ENCODE measurements at places on chromosomes 12 and 14.

- DNase-seq, result peak; percentile 49
These were observed 80.6 kb downstream of the APAF1 start for GRCh38 chr12:98725476-98726247.

DNA sequence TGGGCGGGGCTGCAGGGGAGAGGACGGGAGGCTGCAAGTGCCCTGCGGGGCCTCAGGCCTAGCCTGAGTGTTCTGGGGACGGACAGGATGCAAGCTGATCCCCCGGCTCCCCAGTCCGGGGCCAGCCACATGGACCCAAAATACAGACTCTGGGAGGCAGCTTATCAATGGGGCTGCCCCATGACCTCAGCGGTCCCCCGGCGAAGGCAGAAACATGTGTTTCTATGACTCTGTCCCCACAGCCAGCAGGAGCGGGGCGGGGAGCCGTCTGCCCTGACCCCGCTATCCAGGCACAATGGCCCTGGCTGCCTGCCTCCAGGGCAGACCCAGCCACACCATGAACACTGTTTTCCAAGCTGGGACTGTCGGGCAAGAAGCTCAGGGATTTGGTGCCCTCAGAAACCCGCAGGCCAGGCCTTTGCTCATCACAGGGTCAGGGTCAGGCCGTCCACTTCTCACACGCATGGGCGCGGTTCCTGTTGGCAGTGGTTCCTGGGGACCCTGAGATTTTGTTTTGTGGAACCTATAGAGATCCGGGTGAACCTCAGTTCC lies 75.0 kb downstream of the RFLNA start:
- DNase-seq, result no peak

DNA sequence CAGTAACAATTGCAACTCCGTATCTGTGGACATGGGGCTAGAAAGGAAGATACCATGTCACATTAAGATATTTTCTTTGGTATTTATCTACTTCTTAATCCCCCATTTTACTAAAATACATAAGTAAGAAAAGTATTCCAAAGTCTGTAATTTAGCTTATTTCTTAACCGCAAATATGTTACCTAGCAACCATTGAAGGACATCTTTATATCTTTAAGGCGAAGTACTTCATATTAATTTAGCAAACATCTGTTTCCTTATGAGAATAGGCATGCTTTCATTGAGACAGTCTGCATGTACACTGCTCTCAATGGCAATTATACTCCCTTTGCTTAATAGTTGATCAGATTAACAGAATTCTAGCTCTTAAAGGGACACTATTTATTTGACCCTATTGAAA lies 88.8 kb downstream of the NAV3 start:
- DNase-seq, result no peak

GRCh38 chr14:65826946-65827345 lies 414.4 kb downstream of the FUT8 start:
- DNase-seq, result no peak

GRCh38 chr12:130439250-130439649 lies 101.6 kb downstream of the PIWIL1 start:
- DNase-seq, result no peak

- no peak for DNase-seq
These were observed 345.8 kb upstream of the CCDC196 start for GRCh38 chr14:66140213-66140918.

- DNase-seq, result no peak
These were observed 1094.0 kb downstream of the FSCB start for GRCh38 chr14:43413084-43413483.

DNA sequence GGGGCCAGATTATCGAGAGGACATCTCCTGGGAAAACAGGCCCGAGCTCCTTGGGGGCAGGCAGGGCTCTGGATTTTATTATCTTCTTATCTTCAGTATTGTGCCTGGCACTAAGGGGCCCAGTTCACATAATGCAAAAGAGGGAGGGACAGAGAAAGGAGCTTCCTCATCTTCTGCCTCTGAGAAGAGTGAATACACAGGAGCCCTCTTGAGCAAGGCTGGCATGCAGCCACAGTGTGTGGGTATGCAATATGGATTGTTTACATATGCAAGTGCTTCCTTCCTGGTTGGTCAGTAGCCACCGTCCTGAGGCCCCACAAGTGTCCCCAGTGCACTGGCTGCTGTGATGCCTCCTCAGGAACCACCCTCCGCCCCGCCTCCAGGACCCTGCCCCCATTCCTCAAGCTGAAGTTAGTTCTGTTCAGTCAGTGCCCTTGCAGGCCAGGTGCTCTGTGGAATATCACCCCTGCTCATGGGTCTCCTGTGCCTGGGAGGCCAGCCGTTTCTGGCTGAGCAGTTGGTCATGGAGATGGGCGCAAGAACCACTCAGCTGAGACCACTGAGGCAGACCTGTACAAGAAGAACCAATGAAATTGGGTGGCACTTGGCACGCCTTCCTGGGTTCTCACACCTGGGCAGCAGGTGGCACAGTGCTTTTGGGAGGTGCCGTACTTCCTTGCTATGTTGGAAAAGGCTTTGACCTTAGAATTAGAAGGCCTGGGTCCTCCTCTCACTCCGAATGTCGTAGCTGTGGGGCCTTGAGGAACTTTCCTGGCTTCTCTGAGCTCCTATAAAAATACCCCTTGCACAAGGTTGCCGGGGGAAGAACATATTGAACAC lies 35.1 kb upstream of the ACTN1 start:
- DNase-seq, result no peak

DNA sequence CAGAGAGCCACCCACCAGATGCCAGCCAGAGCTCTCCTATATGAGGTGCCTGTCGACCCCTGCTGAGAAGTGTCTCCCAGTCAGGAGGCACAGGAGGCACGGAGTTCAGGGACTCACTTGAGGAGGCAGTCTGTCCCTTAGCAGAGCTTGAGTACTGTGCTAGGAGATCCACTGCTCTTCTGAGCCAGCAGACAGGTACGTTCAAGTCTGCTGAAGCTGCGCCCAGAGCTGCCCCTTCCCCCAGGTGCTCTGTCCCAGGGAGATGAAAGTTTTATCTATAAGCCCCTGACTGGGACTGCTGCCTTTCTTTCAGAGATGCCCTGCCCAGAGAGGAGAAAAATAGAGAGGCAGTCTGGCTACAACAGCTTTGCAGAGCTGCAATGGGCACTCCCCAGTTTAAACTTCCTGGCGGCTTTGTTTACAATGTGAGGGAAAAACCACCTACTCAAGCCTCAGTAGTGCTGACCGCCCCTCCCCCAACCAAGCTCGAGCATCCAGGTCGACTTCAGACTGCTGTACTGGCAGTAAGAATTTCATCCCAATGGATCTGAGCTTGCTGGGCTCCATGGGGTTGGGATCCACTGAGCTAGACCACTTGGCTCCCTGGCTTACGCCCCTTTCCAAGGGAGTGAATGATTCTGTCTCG lies 146.7 kb upstream of the USP15 start:
- DNase-seq, result no peak

GRCh38 chr14:31717294-31718085 lies 156.3 kb downstream of the NUBPL start:
- no peak for DNase-seq

DNA sequence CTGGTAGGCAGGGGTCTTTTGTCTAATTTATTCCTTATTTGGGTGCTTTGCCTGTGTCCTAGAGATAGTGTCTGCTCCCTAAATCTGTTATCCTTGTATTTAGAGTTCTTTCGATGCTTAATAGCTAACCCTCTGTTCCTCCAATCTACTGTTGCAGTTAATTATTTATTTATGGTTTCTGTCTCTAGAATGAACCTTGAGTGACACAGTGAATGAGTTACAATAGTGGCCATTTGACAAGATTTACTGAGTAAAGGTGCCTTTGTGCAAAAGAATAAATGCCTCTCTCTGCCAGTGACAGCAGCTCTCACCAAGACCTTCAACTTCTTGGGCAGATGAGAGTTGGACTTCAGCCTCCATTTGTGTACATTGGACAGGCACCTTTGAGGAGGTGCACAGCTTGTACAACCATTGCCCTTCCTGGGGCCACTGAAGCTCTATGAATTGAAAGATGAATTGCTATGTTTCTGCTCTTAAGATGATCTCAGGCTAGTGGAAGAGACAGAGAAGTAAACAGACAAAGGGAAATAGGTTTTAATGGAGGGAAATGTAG lies 165.9 kb downstream of the DERA start:
- DNase-seq, result no peak

DNA sequence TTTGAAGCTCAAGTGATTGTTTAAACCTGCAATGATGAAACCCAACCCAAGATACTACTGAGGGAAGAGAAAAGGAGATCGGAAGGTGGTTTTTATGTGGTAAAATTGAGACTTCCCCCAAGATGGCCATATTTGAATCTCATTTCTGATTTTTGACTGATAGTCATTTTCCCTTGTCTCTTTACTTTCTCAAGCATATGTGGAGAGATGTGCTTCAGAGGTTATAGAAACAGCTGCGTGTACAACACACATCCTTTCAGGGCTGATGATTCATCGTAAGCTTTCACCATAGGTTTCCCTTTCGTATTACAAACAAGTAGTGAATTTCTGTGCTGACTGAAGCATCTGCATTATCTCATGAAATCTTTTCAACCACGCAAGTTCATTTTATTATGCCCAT lies 276.2 kb downstream of the EMP1 start:
- no peak for DNase-seq

DNA sequence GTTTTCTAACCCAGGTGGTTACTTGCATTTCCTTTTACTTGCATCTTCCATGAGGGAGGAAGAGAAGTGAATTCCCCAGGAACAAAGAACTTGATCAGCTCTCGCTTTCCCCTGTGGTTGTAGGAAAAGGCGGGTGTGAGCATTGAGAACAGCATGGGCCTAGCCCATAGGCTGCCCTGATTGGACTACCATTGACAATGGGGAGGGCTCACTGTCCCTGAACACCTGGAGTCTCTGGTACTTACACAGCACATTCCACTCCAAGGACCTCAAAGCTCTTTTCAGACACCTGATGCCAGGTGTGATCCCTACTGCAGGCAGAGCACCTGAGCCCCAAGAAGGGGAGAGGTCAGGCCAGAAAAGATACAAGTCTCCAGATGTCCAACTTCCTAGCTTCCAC lies 25.0 kb downstream of the MAX start:
- DNase-seq, result no peak

DNA sequence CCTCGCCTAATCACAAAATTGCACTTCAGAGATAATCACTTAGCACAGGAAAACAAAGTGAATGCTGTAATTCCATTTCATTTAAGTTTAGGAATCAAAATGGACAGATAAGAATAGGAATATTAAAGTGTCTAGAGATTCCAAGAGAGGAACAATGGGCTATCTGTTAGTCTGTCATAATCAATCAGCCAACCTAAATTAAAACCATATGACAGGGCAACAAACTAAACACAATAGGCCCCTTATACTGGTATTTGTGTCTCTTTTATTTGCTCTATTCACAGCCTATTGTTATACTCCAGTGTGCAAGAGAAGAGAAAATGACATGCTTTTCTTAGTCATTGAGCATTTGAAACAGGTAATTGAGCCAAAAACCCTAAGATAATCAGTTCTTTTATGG lies 259.4 kb downstream of the PRKD1 start:
- no peak for DNase-seq

GRCh38 chr12:65529771-65530435 lies 251.4 kb downstream of the MSRB3 start:
- no peak for DNase-seq

- DNase-seq, result no peak
These were observed 88.2 kb downstream of the TMX1 start for GRCh38 chr14:51328064-51328771.

GRCh38 chr12:6312529-6313325 lies 2.2 kb downstream of the PLEKHG6 start:
- DNase-seq, result no peak

GRCh38 chr12:97017213-97017612 lies 110.2 kb downstream of the NEDD1 start:
- no peak for DNase-seq

DNA sequence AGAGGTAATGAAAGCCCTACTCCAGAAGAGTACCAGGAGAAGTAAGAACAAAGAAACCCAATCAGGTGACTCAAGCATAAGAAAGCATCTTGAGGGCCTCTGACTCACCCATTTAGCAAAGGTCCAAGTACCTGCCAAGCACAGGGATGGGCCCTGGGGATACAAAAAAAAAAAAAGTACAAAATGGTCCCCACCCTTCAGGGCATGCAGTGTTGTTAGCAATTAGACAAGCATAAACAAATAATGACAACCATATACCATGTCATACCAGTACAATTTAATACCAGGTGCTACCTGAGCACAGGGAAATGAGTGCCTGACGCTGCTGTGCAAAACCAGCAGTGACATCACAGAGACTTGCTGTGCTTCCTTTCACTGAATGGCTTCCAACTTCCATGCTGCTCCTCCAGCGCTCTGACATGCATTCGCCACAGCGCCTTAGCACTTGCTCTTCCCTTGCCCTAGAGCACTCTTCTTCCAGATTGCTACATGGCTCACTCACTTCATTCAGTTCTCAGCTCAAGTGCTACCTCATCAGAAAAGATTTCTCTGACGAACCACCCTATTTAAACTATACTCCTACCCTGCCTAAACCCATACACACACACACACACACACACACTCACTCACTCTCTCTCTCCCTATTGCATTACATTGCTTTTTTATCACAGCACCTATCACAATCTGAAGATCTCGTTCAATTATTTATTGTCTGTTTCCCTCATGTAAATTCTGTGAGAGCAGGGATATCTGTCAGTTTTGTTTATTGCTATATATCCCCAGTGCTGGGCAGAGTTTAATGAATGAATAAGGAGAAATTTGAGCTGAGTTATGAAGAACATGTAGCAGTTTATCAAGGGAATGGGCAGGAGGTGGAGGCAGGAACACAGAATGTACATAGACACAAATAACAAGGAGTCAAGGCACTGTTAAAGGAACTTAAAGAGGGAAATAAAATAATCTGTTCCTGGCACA lies 12.9 kb upstream of the EPS8 start:
- DNase-seq, result no peak

DNA sequence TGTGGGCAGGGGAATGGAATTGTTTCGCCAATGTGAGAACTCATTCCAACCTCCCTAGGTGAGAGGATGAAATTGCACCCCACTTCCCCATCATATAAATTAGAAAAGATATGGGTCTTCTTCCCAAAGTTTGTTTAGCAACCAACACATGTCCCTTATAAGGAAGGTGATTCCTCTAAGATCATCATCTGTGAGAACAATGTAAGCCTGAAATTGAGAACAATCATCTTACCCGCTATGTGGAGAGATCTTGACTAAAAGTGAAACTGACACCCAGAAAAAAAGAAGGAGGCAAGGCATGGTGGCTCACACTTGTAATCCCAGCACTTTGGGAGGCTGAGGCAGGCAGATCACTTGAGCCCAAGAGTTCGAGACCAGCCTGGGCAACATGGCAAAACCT lies 173.2 kb upstream of the HMGA2 start:
- DNase-seq, result no peak

DNA sequence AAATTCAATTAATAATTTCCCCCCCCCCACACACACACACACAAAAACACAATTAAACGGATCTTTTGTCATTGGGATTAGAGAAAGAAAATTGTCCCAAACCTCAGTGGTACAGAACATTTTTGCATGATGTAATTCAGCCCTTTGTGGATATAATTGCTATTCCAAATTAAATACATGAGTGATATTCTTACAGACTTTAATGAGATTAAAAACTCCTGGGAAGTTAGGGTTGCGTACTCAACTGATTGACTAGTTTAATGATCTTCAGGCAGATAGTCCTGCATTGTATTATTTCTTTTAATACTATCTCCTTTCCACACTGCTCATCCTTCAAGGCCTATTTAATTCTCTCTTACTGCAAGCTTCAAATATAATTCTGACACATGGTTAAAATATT lies 711.8 kb upstream of the LRFN5 start:
- DNase-seq, result no peak

Data from NCI-H2081 treated with DMSO at 0.1 percent for 48 hours (cell line).